ENCODE measurements at places on chromosomes 6 and 20. TPM values are rescaled to one million over a fixed set of nuclear protein-coding genes. Genes with fewer than 3 reads are reported as not detected.

POPDC3 gene
- not detected for total RNA-seq

DNA sequence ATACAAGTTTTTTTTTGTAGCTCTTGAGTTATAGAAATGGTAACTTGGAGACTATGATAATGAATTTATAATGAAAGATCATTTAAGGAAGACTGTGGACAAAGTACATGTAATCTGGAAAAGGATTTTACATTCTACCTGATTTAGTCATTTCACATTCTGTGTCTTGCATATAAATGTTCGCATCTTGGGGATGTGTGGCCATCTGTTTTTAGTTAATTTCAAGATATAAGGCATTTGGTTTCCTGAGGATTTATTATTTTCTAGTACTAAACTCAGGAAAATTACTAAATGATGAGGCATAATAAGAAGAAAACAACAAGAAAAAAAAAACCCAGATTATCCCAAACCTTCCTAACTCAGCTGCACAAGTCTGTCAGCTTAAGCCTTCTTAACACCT is 112.7 kb upstream of the PRL start:
- no peak for DNase-seq

- DNase-seq = no peak
Measured at GRCh38 chr20:39645131-39645530, 683.0 kb downstream of the DHX35 start.

DNA sequence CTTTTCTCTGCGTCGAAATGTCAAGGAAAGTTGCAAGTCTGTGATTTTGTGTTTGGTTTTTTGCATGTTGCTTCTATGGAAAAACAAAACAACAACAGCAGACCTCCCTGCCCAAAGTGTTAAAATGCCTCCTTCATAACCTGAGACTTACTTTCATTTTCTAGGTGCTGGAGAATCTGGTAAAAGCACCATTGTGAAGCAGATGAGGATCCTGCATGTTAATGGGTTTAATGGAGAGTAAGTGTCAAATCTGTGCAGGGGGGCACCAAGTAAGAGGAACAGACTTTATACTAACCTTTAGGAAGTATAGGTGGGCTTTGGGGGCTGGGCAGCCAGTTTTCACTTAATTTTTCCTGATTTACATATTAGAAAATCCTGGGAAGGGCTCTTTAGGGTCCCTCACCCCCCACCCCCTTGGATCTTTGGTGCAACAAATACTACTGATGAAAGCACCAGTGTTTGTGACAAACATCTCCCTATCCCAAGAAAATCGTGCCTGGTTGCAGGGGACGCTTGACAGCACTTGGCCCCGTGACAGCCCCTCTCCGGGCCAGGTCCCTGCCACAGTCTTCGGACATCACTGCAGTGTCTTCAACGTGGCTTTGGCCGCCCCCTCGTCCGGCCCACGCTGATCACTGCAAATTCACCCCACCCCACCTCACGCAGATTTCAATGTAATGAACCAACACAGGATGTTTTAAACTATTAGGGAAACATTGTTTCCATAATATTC is 43.1 kb downstream of the GNAS start:
- DNase-seq = no peak

- DNase-seq = no peak
Measured at GRCh38 chr6:49766762-49767161, 20.3 kb downstream of the PGK2 start.

- DNase-seq = no peak
Measured at GRCh38 chr20:1656844-1657243, 735 bp downstream of the SIRPG start.

DNA sequence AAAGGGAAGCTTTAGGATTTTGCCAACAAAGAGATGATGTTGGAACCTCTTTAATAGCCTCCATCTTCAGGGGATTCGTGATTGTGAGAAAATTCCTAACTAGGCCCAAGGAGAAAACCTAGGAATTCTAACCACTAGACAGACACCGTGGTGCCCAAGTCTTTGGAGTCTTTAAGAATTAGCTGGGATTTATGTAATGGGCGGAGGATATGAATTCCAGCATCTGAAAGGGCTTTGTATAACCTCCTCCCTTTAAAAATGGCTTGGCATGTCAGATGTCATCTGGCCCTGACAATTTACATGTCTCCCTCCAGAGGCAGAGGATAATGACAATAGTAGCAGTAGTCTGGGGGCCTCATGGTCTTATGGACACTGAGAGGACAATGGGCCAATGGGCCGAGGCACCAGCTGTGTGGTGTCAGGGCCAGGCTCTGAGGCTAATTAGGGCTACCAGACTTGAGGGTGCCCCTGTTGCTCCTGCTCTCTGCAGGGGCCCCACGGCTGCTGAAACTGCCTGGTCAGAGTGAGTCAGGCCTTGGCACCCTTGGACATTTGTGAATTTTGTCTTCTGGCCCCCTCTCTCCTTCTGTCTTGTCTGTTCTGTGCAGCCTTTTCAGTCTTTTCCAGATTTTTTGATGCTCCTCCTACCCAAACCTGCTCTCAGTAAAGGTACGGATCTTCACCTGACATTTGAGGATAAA is 113.9 kb downstream of the EDN1 start:
- DNase-seq = no peak

DNA sequence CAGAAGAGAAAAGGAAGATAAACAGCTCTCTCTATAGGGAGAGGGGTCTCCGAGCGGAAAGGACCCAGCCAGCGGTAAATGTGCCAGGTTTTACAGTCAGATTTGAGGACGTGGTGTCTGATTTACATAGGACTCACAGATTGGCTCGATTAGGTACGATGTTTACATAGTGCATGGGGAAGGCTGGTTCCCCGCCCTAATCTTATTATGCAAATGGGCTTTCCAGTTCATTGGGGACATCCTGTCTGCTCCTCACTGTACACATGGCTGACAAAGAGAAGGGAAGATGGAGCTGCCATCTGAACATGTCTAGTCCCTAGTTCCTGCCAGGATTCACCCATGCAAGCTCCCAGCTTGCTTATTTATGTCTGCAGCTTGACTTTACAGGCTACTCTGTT is 119.9 kb downstream of the RNF144B start:
- no peak for DNase-seq

GRCh38 chr20:19714579-19714840 is 43.5 kb upstream of the RIN2 start:
- no peak for DNase-seq

STMN3 gene
- 18.0 TPM for total RNA-seq

DNA sequence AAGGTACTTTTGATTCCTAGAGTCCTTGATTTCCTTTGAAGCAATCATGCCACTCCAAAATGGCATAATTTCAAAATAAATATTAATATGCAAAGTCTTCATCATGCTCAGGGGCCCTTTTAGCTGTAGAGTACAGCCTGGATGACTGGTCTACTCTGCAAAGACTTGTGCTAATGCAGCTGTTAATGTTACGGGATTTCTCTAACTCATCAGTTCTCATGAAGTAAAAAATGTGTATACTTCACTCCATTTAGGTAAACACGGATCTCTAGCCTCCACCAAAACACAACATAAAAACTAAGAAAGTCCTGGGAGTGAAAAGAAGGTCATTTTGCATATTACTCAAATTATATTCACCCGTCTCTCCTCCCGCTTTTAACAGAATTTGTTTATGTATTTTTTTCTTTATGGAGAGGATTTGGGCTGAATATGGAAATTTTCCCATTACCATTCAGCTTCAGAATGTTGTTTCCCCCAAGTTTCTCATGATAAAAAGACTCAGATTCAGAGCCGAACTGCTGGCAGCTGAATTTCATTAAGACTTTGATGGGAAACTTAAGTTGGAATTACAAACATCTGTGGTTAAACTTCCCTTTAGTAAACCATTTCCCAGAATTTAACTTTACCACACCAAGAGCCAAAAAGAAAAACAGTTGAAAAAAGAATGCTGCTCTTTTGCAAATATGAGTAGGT is 8.7 kb downstream of the LAMA4 start:
- DNase-seq = no peak

DNA sequence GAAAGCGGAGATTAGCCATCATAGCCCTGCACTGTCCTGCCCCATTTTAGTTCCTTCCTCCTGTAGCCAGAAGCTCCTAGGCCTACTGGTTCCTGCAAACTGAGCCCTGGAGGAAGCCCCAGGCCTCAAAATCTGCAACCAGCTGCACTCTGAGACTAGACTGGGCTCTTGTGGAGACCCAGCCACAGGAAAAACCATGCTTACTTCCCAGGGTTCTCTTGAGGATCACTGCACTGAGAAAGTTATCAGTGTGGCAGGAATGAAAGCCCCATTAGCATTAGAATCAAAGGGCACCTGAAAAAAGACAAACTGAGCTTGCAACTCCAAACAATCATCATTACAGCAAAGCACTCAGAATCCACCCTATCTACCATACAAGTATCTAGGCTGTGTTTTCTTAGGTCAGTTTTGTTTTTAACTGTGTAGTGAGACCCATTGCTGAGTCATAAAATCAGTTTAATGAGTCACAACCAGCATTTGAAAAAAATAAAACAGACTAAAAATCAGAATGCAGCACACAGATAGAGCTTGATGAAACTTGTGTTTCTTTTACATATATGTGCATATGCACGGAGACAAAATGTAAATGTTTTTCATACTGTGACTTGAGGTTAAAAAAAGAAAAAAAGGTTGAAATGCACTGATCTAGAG is 91.0 kb downstream of the UNC5CL start:
- DNase-seq = no peak
